ENCODE measurements at places on chromosomes 16 and 17. TPM values are rescaled to one million over a fixed set of nuclear protein-coding genes. Genes with fewer than 3 reads are reported as not detected.

The ANKRD11 gene
- 63.8 TPM for total RNA-seq

The CCL14 gene
- total RNA-seq: 8.8 TPM

GRCh38 chr16:48340054-48340453 lies 45.2 kb downstream of the SIAH1 start:
- no peak overlapping the region for H3K4me3 ChIP-seq
- H3K27me3 ChIP-seq: no peaks in the 10 kb centered on the region
- peaks cover 50% of the 10 kb centered on the region for H3K36me3 ChIP-seq
- DNase-seq: no peak
- peaks cover 13% of the 10 kb centered on the region for H3K4me1 ChIP-seq

DNA sequence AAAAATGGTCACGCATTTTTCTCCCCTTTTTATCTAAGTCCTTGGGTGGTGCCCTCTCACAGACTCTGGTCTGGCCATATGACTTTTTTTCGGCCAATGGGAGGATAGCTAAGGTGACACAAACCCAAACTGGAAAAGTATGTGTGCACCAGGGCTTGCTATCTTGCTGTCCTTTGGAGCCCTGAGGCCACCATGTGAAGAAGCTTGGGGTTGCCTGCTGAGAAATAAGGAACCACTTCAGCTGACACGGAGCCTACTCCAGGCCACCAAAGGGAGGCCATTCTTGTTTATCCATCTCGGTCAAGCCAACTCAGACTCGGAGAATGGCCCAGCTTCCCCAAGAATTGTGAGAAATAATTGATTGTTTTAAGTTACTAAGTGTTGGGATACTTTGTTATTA lies 111.4 kb upstream of the ZFHX3 start:
- no peak overlapping the region for H3K27ac ChIP-seq
- H3K4me3 ChIP-seq: no peak overlapping the region
- H3K36me3 ChIP-seq: no peaks in the 10 kb centered on the region
- H3K4me1 ChIP-seq: peaks cover 8% of the 10 kb centered on the region

DNA sequence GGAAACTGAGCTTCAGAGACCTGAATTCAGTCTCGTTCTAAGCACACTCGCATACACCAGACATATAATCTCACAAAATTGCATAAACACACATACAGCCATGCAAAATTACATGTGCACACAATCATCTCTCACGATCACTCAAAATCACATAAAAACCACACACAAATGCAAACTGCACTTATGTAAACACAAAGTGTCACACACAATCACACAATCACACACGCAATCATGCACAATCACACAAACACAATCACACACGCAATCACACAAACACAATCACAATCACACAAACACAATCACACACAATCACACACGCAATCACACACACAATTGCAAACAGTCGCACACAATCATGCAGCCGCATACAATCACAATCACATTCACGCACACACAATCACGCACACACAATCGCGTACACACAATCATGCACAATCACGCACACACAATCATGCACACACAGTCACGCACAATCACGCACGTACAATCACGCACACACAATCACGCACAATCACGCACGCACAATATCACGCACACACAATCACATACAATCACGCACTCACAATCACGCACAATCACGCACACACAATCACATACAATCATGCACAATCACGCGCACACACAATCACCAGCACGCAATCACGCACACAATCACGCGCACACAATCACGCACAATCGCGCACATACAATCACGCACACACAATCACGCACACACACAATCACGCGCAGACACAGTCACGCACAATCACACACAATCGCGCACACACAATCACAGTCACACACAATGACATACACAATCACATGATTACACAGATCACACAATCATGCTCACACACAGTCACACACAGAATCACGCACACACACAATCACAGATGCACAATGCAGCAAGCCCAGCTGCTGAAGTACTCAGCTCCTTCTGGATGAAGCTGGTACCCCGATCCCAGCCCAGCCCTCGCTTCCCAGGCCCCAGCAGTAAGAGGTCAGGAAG lies 45.6 kb downstream of the ZDHHC7 start:
- DNase-seq: no peak
- H3K36me3 ChIP-seq: no peaks in the 10 kb centered on the region
- no peak overlapping the region for H3K27ac ChIP-seq
- no peak overlapping the region for H3K4me3 ChIP-seq
- H3K27me3 ChIP-seq: peaks cover 22% of the 10 kb centered on the region
- peaks cover 5% of the 10 kb centered on the region for H3K4me1 ChIP-seq

DNA sequence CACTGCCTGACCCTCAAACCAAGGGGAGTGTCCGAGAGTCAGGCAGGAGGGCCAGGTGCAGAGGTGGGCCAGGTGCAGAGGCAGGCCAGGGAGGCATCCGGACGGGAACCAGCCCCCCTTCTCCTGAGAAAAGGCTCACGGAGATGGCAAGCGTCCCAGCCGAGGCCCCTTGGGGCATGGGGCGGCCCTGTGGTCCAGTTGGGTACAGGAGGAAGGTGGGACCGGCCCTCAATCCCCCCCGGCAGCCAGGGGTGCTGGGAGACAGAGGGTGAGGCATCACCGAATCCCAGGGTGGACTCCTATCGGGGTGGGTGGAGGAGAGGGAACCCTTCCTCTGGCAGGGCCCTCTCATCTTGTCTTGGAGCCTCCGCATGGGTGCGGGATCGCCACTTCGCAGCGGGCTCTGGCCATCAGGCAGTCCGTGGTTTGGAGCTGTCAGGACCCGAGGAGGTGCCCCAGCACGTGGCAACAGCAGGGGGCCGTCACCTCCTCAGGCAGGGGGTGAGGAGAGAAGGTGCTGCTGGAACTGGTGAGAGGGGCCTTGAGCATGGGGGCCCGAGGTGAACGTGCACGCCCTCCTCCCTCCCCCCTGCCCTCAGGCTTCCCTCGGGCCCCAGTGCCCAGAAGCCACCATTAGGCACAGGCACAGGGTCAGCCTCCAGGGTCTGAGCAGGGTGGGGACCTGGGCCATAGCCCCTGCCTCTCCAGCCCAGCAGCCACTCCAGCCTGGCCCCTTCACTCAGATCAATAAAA lies 38.7 kb upstream of the SLC38A10 start:
- no peaks in the 10 kb centered on the region for H3K36me3 ChIP-seq
- peaks cover 4% of the 10 kb centered on the region for H3K27me3 ChIP-seq
- no peak for DNase-seq
- no peak overlapping the region for H3K4me3 ChIP-seq
- H3K4me1 ChIP-seq: peaks cover 37% of the 10 kb centered on the region
